ENCODE measurements at places on chromosomes 13 and 19.

DNA sequence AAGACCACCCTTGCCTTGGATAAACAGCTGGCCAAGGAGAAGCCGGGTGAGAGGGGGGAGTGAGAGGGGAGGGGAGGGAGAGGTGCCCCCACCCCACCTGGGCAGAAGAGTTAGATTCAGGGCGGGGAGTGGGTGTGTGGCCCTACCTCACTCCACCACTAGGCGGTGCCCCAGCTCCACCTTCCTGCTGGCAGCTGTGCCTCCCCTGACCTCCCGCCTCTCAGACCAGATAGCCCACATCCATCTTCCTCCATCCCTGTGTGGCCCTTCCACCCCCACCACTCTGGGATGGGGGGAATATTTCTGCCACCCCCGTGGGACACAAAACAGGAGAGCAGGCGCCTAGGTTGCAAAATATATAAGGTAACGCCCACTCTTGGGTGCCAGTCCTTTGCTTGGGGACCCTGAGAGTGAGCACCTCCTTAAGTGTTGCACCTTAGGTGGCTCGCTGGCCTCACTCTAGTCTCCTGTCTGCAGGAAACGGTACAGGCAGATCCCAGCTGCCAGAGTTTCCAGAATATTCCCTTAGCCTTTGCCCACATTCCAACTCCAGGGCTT is 13.8 kb upstream of the EHD2 start:
- no peak for DNase-seq

GRCh38 chr19:5032101-5032967 is 63.4 kb downstream of the KDM4B start:
- no peak for DNase-seq

- DNase-seq: no peak
These were observed 11.1 kb upstream of the TDRD12 start for GRCh38 chr19:32708457-32708856.

DNA sequence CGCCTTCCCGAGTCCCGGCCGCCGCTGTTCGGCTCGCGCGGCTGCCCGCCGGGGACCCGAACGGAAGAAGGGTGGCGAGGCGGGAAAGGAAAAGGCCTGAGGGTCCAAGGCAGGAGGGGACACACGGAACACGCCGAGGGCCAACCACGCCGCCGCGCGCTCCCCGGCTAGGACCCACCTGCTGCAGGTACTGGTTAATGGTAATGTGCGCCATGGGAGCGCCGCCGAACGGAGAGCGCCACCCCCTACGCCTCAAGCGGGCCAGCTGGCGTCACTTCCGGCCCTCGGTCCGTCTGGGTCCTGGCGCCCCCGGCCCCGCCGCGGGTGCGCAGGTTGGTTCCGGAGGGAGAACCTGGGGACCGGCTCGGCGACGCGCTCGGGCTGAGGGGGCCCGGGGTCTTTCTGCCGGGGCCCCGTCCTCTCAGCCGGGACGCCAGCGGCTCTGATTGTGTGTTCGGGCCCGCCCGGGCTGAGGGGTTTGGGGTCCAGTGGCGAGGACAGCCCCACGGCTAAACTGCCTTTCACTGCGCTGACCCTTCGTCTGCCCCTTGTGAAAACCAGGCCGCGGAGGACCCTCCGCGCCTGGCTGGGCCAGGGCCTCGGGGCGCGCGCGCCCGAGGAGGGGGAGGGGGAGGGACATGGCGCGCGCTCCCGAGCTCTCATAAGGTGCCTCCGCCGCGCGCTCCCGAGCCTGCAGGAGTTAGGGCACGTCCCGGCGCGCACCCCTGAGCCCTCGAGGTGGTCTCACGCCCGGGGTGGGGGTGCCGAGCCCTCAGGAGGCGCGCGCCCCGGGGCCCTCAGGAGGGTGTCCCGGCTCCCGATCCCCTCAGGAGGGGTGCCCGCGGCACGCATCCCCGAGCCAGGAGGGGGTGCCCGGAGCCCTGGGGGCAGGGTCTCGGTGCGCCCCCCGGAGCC is at the start of gene PCID2:
Gene PCID2 (minus strand): TSS at position 249 of the 915 bp plus-strand sequence. CDS start 35 bp downstream, at position 214.
- peak; percentile 91 for DNase-seq

Data from skin of body (tissue), 3 donors.